HFF-Myc (cell line): ENCODE measurements at places on chromosomes 16 and 17.

DNA sequence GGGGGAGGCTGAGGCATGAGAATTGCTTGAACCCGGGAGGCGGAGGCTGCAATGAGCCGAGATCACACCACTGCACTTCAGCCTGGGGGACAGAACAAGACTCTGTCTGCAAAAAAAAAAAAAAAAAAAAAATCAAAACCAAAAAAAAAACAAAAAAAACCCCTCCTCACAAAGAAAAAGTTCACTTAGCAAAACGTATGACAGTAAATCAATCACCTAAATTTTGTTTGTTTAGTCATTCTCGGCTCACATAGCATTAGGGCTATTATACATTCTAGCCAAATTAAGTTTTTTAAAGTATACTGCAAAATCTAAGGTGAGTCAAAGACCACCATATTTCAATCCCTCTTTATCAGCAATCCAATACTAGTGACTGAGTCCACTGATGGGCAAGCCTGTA lies 5.7 kb downstream of the ZNF652 start:
- no peak for DNase-seq

DNA sequence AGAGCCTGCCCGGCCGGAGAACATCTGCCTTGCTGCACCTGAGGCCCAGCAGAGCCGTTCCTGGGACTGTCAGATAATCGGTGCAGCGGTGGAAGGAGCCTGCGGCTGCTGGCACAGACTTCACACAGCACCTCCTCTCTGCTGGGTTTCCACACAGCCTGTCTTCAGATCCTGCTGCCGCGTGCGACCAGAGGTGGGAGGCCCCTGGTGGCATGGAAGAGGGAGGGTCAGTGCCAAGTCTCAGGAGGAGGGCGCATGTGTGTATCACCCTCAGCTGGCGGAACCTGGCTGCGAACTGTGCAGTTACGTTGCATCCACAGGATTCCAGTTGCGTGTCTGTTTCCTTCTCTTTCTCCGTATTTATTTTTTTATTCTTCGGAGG lies 3.3 kb downstream of the CDK5R1 start:
- DNase-seq: no peak

- no peak for DNase-seq
Observed at GRCh38 chr16:84995663-84996062, 15.7 kb downstream of the ZDHHC7 start.

GRCh38 chr16:49601576-49601975 lies 228.0 kb downstream of the C16orf78 start:
- no peak for DNase-seq

DNA sequence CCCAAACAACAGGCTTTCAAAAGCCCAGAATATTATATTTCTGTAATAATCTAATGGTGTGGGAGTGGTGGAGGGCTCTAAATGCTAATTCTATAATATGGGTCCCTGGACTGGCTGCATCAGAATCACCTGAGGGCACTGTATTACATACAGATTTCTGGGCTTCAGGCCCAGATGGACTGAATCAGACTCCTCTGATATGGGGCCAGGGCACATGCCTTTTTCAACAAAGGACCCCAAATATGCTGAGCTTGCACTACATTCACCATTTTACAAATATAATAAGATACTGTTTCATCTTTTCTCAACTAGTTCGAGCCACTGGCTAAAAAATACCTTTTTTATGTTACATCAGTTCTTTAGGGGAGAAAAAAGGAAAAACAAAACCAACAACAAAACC lies 309.7 kb downstream of the MAP2K6 start:
- no peak for DNase-seq

DNA sequence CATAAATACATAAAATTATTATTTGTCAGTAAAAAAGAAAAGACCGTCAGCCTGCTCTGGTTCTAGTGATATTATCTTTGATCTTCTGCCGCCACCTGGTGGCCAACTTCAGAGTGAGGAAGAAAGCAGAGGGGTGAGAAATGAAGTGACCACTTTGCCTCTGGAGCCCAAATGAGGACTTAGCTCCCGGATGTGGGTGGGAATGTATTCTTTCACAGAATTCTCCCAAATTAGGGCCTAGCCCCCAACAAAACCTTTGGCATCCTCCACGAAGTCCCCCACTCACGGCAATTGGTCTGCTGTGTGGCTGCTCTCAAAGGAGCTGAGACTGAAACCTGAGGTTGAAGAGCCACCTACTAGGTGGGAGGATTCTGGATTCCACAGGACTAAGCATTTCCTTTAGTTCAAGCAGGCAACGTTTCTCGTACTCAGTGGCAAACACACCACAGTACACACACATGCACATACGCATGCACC lies 4.9 kb upstream of the ZNF267 start:
- DNase-seq: peak; percentile 37

GRCh38 chr17:27294689-27295630 lies 1.0 kb downstream of the WSB1 start:
- DNase-seq: peak; percentile 54

DNA sequence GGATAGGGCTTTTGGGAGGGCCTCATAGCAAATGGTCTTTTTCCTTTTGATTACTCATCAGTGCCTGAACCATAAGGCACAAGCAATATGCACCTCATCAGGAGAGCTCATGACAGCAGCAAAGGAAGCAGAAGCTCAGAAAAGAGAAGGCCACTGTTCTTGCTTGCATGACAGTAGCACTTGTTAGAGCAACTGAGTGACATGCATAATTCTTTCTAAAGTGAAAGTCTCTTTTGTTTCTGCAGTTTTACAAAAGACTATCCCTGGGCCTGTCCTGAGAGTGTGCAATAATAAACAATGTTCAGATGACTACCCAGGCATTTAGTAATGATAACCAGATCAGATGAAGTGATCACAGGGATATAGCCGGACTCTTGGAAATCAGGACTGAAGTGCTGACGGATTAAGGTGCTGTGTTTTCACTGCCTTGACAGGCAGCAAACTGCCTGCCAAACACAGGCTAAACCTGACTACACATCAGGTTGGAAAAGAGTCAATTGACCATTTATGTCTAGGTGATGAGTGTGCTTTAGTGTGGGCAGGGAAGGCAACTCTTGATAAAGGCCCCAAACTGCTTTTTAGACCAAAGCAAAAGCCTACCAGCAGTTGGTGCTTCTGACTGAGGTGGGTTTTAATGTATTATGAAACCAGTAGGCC lies 1860.3 kb downstream of the TP53TG3F start:
- DNase-seq: no peak

DNA sequence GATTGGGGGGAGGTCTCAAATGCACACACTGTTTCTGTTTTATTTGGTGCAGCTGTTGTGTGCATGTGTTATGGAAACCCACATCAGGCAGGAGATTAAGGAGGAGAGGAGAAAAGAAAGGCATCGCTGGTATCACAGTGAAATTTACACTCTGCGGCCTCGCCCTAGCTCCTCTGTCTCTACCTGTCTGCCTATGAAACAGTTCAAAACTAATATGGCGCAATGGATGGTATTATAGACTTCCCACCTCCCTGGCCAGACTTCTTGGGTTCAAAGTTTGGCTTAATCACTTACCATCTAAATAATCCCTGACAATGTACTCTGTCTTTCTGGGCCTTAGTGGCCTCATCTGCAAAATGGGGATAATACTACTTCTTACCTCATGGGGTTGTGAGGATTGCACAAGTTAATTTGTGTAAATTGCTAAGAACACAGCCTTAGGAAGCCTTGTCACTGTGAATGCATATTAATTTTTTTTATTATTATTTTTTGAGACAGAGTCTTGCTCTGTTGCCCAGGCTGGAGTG lies 1.4 kb upstream of the ABCC1 start:
- DNase-seq: no peak
